ENCODE measurements at places on chromosomes 3 and 15.

GRCh38 chr15:81106560-81106959, 27.5 kb upstream of the CFAP161 start:
- DNase-seq, result no peak

GRCh38 chr3:172136330-172136729, 97.0 kb downstream of the FNDC3B start:
- DNase-seq, result no peak

GRCh38 chr3:26438325-26438940, 184.1 kb upstream of the LRRC3B start:
- DNase-seq, result no peak

- no peak for DNase-seq
These were observed 10.2 kb downstream of the KBTBD13 start for GRCh38 chr15:65086680-65087111.

GRCh38 chr3:45966371-45966791, 23.1 kb downstream of the CXCR6 start:
- no peak for DNase-seq

GRCh38 chr3:178343433-178344038, 192.7 kb upstream of the KCNMB2 start:
- no peak for DNase-seq

GRCh38 chr3:189167027-189167766, 4.6 kb upstream of the TPRG1 start:
- no peak for DNase-seq

DNA sequence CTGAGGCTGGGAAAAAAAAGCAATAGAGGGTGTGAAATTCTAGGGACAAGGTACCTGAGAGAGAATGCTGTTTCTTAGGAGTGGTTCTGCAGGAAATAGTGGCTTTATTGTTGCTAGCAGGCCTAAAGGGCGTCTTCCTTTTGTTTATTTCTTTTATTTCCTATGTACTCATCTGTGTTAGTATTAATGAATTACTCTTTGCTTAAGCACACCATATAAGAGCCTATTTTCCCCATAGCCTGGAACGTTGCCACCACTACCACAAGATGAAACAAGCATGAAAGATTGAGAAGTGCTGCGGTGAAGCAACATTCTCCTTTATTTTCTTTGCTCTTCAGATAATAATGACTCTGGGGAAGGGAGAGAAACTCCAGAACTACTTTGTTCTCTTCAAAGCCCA, 21.3 kb upstream of the GOLIM4 start:
- no peak for DNase-seq

DNA sequence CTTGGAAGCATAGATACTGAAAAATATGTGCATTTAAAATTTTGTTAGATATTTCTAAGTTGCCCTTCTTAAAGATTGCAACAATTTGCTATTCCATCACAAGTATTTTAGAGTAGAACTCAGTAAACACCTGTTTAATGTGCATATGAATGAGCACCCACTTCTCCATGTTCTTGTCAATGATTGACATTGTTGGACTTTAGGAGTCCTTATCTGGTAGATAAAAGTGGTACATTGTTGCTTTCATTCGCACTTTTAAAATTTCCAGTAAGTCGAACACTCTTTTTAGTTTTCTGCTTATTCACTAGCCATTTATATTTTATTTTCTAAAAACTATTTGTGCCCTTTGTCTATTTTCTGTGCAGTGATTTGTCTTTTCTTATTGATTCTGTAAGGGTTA, 478.3 kb downstream of the SOX2 start:
- no peak for DNase-seq
